Effector memory CD4-positive, alpha-beta T cell (primary cell): ENCODE measurements at places on chromosomes 6 and 20.
A peak's percentile ranks its signal among the peaks of the same experiment; 100 is the strongest.

- H3K4me1 ChIP-seq = no peaks in the 10 kb centered on the region
- no peak overlapping the region for H3K4me3 ChIP-seq
- no peaks in the 10 kb centered on the region for H3K27me3 ChIP-seq
- H3K27ac ChIP-seq = no peak overlapping the region
Observed at GRCh38 chr6:12483712-12484111, 193.6 kb downstream of the EDN1 start.

DNA sequence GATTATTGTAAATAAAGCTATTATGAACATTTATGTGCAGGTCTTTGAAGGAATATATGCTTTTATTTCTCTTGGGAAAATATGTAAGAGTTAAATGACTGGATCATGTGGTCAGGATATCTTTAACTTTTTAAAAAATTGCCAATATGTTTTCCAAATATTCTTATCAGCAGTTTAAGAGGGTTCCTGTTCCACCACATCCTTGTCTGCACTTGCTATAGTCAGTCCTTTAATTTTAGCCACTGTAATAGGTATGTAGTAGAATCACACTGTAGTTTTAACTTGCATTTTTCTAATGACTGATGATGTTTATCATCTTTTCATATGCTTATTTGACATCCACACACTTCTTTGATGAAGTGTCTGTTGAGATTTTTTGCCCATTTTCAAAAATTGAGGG lies 23.6 kb upstream of the HIVEP2 start:
- H3K27me3 ChIP-seq = no peaks in the 10 kb centered on the region
- no peaks in the 10 kb centered on the region for H3K4me1 ChIP-seq
- no peak overlapping the region for H3K4me3 ChIP-seq
- no peaks in the 10 kb centered on the region for H3K36me3 ChIP-seq
- no peak for DNase-seq

DNA sequence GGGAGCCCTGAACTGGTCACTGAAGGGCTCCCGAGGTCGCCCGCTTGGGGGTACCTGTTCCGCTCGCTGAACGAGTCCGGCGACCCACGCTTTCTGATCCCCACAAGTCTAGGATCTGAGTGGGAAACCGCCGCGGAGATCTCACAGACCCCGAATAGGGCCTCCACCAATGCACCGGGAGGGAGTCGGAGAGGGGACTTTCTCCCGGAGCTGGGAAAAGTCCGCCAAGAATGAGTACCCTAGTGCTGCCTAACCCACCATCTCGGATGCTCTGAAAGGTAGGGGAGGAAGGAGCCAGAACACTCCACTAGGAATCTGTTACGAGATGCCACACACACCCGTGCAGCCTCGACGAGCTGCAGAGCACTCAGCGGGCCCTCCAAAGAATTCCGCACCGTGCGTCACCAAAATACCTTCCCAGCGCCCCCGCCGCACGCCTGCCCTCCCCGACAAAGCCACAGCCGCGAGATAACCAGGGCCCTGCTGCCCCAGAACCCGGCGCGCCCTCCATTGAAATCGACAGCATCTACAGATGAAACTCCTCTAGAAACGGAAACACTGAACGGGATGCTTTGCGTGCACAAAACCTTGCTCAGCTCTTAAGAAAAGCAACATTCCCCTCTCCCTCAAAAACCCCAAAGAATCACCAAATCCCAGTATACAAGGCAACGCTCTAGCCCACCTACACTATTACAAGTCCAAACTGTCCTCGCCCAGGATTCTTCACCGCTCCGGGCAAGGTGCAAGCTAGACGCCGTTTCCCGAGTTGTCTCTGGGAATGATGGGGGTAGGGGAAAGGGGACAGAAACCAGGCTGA lies 686 bp downstream of the COL12A1 start:
- H3K4me1 ChIP-seq = peaks cover 42% of the 10 kb centered on the region
- peak overlapping the region; percentile 41 for H3K4me3 ChIP-seq
- H3K27ac ChIP-seq = no peak overlapping the region

- H3K27ac ChIP-seq = peak overlapping the region; percentile 92
- no peaks in the 10 kb centered on the region for H3K27me3 ChIP-seq
- H3K36me3 ChIP-seq = no peaks in the 10 kb centered on the region
- peak overlapping the region; percentile 77 for H3K4me3 ChIP-seq
- no peak for DNase-seq
- H3K4me1 ChIP-seq = peaks cover 7% of the 10 kb centered on the region
Observed at GRCh38 chr6:125955973-125956372, 597 bp upstream of the HINT3 start.

DNA sequence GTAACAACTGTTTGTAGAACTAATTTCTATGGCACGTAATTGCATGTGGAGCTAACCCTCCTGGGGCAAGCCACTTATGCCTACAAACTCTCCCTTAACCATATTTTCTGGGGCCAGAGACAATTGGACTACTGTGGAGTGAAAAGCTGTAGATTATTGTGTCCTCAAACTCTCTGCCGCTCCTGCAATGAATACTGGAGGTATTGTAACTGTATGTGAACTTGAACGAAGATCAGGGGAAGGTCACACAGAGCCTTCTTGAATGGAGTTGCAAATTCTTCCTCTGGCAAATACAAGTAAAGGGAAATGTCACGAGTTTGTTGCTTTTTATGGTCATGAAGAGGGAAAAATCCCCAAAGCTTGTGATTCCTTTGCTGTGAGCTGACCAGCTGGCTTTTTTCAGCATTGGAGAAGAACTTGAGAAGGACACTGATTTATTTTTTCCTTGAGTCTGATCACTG lies 18.2 kb downstream of the AKAP12 start:
- no peak overlapping the region for H3K4me3 ChIP-seq
- H3K4me1 ChIP-seq = no peaks in the 10 kb centered on the region
- no peaks in the 10 kb centered on the region for H3K36me3 ChIP-seq
- no peak for DNase-seq

DNA sequence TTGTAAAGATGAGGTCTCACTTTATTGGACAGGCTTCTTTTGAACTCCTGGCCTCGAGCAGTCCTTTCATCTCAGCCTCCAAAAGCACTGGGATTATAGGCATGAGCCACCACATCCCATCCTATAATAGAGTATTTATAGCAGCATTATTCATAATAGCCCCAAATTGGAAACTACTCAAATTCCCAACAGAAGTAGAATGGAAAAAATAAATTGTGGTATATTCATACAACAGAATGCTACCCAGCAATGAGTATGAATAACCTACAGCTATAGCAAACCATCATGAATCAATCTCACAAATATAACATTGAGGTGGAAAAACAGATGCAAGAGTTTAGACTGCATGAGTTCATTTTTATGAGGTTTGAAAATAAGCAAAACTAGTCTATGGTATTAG lies 84.8 kb upstream of the BTBD3 start:
- no peak for DNase-seq
- no peaks in the 10 kb centered on the region for H3K4me1 ChIP-seq
- H3K27me3 ChIP-seq = no peaks in the 10 kb centered on the region
- H3K27ac ChIP-seq = no peak overlapping the region
- no peaks in the 10 kb centered on the region for H3K36me3 ChIP-seq
- H3K4me3 ChIP-seq = no peak overlapping the region

DNA sequence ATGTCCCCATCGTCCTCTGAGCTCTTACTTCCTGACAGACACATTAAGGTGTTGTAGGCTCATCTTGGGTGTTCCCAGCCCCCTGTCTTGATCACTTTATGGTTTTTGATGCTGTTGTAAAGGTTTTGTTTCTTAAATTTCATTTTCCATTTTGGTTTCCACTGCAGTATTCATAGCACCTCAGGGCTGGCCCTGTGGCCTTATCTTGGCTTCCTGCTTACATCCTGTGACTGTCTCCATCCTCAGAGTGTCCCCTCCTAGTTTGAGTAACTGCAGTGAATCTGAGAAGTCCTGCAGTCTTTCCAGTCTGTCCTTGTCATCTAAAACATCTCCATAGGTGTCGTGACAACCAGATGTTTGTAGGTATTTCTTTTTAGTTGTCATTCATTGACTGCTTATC lies 50.9 kb downstream of the JARID2 start:
- no peak overlapping the region for H3K4me3 ChIP-seq
- no peak for DNase-seq
- H3K36me3 ChIP-seq = no peaks in the 10 kb centered on the region
- H3K27me3 ChIP-seq = no peaks in the 10 kb centered on the region

DNA sequence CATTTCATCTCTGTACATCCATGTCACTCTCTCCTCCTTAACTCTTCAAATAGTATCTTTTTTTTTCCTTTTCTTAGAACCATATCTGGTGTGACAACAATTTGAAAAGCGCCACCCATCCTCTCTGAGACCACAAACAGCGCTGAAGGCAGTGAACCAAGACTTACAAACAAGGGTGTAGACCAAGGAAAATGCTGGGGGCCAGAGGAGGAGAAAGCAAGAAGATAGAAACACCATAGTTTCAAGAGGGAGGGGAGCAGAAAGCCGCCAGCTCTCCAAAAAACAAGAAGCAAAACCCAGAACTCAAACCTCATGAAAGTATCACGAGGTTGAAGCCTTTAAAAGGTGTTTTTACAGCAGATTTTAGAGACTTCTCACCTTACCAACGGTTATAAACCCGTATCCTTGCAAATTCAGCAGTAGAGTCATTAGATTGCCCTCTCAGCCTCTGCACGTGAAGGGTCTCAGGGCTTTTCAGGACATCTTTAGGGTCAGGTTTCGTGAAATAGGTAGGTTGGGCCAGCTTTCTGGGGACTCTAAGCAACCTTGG lies 13.3 kb upstream of the RIPOR2 start:
- no peak for DNase-seq
- H3K4me1 ChIP-seq = peaks cover 65% of the 10 kb centered on the region
- H3K4me3 ChIP-seq = no peak overlapping the region
- peak overlapping the region; percentile 71 for H3K27ac ChIP-seq
- no peaks in the 10 kb centered on the region for H3K27me3 ChIP-seq

DNA sequence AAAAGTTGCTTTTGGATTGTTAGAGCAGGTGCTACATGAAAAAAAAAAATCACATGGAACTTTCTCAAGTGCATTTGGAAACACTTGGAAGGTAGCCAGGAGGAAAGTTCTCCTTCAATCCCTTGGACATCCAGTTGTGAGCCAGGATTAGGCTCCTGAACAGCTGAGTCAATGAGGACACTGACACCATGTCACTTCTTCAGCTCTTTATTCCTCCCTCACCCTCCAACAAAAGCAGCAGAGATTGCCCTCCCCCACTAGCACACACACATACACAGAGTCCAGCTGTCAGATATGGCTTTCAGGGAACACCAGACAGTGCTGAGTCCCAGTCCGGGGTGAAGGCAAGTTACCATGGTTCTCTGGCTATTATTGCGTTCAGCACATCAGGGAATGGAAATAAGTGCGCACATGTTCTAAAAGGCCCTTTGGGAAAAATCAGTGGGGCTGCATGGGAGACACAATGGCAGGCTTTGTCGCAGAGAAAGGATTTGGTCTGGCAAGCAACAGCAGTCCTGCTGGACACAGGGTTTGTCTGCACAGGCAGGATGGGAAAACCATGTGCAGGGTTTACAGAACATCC lies 124.7 kb upstream of the MARCKS start:
- H3K4me3 ChIP-seq = no peak overlapping the region
- no peaks in the 10 kb centered on the region for H3K27me3 ChIP-seq
- no peaks in the 10 kb centered on the region for H3K4me1 ChIP-seq

- peak overlapping the region; percentile 85 for H3K27ac ChIP-seq
- no peak for DNase-seq
- H3K36me3 ChIP-seq = no peaks in the 10 kb centered on the region
- H3K27me3 ChIP-seq = no peaks in the 10 kb centered on the region
- peaks cover 9% of the 10 kb centered on the region for H3K4me1 ChIP-seq
Observed at GRCh38 chr20:20712004-20712473, 405 bp downstream of the RALGAPA2 start.

DNA sequence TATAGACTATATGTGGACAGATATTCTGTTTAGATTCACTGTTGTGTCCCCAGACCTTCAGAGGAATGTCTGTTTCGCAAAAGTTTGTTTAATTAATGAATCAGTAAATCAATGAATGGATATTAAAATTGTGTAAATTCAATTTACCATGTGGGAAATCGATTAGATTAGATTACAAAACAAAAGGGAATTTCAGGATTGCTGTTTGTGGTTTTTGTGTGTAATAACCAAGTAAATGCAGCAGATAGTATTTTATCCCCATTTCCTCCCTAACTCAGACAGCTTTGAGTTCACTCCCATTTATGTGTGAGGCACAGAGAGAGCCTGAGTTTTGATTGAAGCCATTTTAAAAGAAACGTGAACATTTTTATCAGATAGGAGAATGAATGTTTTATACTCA lies 214.8 kb downstream of the ADGB start:
- no peaks in the 10 kb centered on the region for H3K4me1 ChIP-seq
- H3K27me3 ChIP-seq = no peaks in the 10 kb centered on the region
- DNase-seq = no peak
- no peak overlapping the region for H3K4me3 ChIP-seq
- no peak overlapping the region for H3K27ac ChIP-seq

DNA sequence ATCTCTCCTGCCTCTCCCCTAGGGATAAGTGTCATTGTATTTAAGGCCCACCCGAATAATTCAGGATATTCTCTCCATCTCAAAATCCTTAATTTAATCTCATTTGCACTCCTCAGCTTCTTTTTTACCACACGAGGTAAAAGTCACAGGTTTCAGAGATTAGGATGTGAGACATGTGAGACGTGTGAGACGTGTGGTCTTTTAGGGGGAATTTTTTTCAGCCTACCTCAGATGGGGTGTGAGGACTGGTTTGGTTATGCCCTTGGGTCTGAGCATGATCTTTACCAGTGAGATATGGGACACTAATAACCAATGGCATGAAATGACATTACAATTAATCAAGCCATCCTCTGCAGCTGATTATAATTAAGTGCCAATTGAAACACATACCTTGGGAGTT lies 324.2 kb downstream of the BMP2 start:
- H3K27me3 ChIP-seq = no peaks in the 10 kb centered on the region
- no peaks in the 10 kb centered on the region for H3K36me3 ChIP-seq
- no peak overlapping the region for H3K27ac ChIP-seq
- H3K4me1 ChIP-seq = no peaks in the 10 kb centered on the region
- H3K4me3 ChIP-seq = no peak overlapping the region

GRCh38 chr6:42140032-42140431 lies 2.4 kb downstream of the C6orf132 start:
- H3K27ac ChIP-seq = no peak overlapping the region
- no peaks in the 10 kb centered on the region for H3K36me3 ChIP-seq
- H3K4me3 ChIP-seq = no peak overlapping the region
- H3K4me1 ChIP-seq = peaks cover 8% of the 10 kb centered on the region
- no peak for DNase-seq

- no peak overlapping the region for H3K4me3 ChIP-seq
- no peaks in the 10 kb centered on the region for H3K27me3 ChIP-seq
- H3K36me3 ChIP-seq = peaks cover 7% of the 10 kb centered on the region
Observed at GRCh38 chr6:38524436-38525145, 115.1 kb downstream of the BTBD9 start.

GRCh38 chr6:78910591-78911171 lies 43.3 kb downstream of the IRAK1BP1 start:
- no peak overlapping the region for H3K4me3 ChIP-seq
- DNase-seq = no peak
- H3K36me3 ChIP-seq = no peaks in the 10 kb centered on the region
- no peak overlapping the region for H3K27ac ChIP-seq

GRCh38 chr6:96301781-96302180 lies 219.8 kb upstream of the UFL1 start:
- no peaks in the 10 kb centered on the region for H3K27me3 ChIP-seq
- H3K36me3 ChIP-seq = no peaks in the 10 kb centered on the region
- H3K4me3 ChIP-seq = no peak overlapping the region
- no peak overlapping the region for H3K27ac ChIP-seq
- no peaks in the 10 kb centered on the region for H3K4me1 ChIP-seq

- H3K27ac ChIP-seq = no peak overlapping the region
- H3K4me1 ChIP-seq = no peaks in the 10 kb centered on the region
- no peak for DNase-seq
- H3K4me3 ChIP-seq = no peak overlapping the region
Observed at GRCh38 chr20:4881006-4881730, 120.1 kb downstream of the SLC23A2 start.

- no peak for DNase-seq
- H3K36me3 ChIP-seq = no peaks in the 10 kb centered on the region
- H3K4me1 ChIP-seq = peaks cover 4% of the 10 kb centered on the region
- H3K27me3 ChIP-seq = peaks cover 47% of the 10 kb centered on the region
- H3K27ac ChIP-seq = no peak overlapping the region
Observed at GRCh38 chr6:28218312-28219248, 6.5 kb upstream of the ZSCAN9 start.
